ENCODE measurements at places on chromosomes 16 and 17. TPM values are rescaled to one million over a fixed set of nuclear protein-coding genes. Genes with fewer than 3 reads are reported as not detected.

CNP gene
- total RNA-seq, result 50.1 TPM

SPECC1 gene
- total RNA-seq, result 9.9 TPM

- H3K36me3 ChIP-seq, result no peaks in the 10 kb centered on the region
- H3K4me1 ChIP-seq, result peaks cover 13% of the 10 kb centered on the region
- no peak for DNase-seq
- H3K27me3 ChIP-seq, result peaks cover 4% of the 10 kb centered on the region
Observed at GRCh38 chr17:78479369-78479768, 97.8 kb downstream of the DNAH17 start.

ZSCAN32 gene
- total RNA-seq, result 15.6 TPM

DNA sequence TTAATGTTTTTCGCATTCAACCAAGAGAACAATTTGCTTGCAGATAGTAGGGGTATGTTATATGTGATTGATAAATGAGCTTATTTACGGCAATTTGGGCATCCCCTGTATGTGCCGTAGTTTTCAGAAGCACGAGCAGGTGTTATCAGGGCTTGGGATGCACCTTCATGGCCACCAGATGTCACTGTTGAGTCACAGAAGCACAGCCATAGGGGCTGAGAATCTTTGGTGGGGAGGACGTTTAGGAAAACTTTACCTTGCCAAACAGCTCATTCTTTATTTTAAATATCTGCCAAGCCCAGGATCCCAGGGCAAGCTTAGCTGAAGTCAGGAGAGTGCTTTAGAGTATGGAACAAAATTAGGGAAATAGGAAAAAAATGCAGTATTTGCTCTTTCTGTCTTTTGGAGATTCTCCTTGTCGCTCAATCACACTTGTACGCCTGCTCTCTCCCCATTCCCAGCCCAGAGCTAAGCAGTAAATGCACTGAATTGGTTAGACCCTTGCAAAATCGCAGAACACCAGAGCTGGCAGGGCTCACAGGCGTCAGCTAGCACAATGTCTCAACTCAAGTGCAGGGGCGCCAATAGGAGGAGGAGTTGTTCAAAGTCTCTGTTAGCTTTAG, 93.6 kb upstream of the MPHOSPH6 start:
- no peak overlapping the region for H3K27ac ChIP-seq
- no peaks in the 10 kb centered on the region for H3K4me1 ChIP-seq
- no peak overlapping the region for H3K4me3 ChIP-seq
- peaks cover 21% of the 10 kb centered on the region for H3K27me3 ChIP-seq

DNA sequence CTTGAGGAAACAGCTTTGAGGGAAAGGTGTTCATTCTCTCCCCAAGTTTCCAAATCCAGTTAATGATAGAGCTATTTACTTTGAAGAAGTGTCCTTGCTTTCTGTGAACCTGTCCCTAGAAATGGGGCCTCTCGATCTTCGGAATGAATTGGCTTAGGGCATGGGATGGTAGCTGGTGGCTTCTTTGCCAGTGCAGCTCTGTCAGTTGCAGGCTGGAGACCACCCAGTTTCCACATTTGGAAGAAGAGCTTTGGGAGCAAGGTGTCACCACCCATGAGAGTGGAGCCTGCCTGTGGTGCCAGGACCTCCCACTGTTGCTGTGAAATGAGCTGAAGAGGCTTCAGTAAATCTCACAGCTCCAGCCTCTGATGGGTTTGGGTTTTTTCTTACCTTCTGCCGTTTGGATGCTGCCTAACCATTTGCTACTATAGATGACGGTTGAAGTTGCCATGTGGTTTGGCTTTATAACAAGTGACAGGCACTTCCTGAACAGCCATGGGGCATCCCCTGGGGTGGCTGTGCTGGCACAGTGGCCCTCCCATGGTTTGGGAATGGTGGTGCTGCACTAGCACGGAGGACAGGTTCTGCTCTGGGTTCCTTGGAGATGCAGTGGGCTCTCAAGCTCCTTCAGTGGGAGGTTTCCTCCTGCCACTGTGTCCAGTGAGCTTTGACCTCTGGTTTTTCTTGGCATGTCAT, 19.5 kb upstream of the SLC5A10 start:
- H3K4me3 ChIP-seq, result no peak overlapping the region
- peaks cover 2% of the 10 kb centered on the region for H3K27me3 ChIP-seq
- peaks cover 22% of the 10 kb centered on the region for H3K4me1 ChIP-seq
- H3K27ac ChIP-seq, result peak overlapping the region; percentile 75
- peak; percentile 45 for DNase-seq

GRCh38 chr16:65476448-65476955, 354.6 kb upstream of the CDH11 start:
- H3K4me3 ChIP-seq, result no peak overlapping the region
- DNase-seq, result no peak
- no peak overlapping the region for H3K27ac ChIP-seq

Data from activated CD8-positive, alpha-beta T cell treated with anti-CD3 and anti-CD28 coated beads for 36 hours (primary cell).